Femur (tissue), 1 donor: ENCODE measurements at places on chromosomes 7 and 10.

- DNase-seq: no peak
Observed at GRCh38 chr7:90723233-90723632, 127.1 kb downstream of the CDK14 start.

- peak; percentile 31 for DNase-seq
Observed at GRCh38 chr10:70053841-70054288, 1.2 kb downstream of the MACROH2A2 start.

DNA sequence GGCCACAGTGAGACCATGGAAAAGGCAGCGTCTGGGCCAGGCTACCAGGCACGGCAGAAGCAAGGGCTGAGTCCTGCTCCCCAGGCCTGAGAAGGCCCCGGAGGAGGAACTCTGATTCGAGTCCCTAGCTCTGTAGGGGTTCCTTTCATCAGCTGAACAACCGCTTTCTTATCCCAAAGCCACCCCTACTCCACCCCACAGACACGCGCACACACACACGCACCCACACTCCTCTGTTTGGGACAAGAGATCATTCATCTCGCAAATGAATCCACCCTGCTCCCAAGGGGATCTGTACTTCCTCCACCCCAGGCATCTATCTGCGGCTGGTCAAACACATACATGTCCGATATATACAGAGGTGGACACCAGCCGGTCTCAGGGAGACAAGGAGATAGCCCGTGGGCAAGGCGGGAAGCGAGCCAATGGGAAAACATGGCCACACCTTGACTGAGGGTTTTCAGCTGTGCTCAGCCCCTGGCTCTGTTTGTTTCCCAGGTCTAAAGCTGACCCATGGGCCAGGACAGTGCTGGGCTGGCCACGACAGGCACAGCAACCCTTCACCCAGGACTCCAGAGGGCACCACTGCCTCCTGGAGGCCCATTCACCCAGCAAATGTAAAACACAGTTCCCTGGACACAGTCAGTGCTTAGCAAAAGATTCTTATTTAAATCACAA lies 7.3 kb downstream of the ZCCHC24 start:
- peak; percentile 13 for DNase-seq

GRCh38 chr7:146956853-146957252 lies 840.3 kb downstream of the CNTNAP2 start:
- DNase-seq: no peak

GRCh38 chr10:125155101-125155500 lies 5.3 kb downstream of the CTBP2 start:
- DNase-seq: no peak

DNA sequence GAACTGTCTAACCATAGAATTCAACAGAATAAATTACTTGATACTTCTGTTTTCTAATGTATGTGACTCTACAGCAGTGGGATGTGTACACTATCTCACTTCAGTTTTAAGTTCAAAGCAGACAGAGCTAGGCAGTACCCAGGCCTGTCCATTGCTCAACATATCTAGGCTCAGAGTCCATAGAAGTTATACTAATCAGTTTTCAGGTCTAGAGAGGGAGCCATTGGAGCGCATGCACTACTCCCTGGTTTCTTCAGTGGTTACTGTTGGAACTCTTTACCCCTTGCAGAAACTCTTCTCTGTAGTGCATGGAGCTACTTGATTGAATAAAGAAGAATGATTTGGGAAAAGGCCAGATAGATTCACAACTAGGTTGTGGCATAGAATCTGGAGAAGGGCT lies 4.4 kb downstream of the CD36 start:
- DNase-seq: no peak

- DNase-seq: no peak
Observed at GRCh38 chr7:12929476-12930140, 242.2 kb downstream of the ARL4A start.

- peak; percentile 83 for DNase-seq
Observed at GRCh38 chr7:85185424-85186082, 1.3 kb downstream of the SEMA3D start.

DNA sequence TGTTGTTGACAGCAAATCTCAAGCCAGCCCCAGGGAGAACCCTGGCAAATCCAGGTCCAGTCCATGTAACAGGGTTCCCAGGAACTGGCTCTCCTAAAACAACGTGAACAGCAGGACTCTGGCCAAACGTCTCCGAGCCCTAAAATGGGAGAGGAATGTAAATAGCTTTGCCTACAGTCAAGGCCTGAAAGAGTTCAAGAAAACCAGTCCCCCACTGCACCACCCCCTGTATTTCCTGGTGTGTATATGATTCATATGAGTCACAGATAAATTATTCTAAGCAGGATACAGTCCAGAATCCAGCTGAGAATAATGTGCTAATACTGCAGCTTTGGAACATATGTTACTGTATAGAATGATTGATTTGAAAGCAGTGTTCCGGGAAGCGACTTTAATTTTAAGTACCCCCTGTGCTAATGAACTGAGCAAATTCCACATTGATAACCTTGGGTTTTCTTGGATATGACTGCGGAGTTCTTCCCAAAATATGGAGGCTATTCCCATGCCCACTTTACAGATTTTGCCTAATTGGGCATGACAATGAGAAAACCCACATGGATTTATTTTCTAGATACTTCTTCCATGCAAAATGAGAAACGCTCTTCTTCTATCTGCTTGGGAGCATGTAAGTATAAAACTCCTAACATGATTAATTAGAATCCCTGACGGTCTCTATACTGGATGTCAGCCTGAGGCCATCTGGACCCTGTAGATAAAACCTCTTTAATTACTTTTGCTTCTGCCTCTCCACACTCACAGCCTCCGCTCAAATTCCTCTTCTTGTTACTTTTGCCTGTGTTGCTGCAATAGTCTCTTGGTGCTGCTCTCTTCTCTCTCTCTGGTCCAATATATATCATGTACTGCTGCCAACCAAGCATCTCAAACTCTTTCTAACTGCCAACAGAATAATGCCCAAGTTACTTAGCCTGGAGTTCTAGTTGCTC lies 50.2 kb downstream of the LAMB4 start:
- peak; percentile 70 for DNase-seq

GRCh38 chr7:130493275-130493873 lies 1.5 kb downstream of the MEST start:
- no peak for DNase-seq

DNA sequence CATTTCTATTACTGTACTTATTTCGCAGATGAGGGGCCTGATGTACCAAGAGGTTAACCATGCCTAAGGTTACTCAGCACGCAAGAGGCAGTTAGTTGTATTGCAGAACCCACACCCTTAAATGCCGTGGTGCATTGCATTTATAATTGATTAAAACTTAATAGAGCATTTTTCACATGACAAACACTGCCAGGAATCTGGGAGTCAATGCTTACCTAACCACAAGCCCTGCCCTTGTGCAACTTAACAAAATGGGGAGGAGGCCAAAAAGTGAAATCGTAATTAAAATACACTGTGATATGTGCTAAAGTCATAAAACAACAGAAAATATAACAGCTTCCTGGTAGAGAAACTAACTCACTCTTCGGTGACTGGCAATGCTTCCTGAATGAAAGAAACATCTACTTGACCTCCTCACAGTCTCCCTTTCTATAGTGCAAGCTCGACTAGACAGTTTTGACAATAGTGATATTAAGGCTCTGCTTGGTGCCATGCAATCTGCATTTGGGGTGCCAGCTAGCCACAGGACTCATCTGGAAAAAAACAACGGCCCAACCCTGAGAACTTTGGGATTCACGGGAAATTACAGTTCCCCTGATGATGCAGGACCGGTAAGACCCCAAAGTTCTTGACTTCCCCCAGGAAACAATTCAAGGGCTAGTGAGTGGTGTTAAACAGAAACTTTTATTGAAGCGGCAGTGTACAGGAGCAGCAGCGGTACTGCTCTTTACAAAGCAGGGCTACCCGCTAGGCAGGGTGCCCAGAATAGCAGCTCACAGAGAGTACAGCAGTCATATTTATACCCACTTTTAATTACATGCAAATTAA lies 612.4 kb downstream of the TNS3 start:
- DNase-seq: no peak

DNA sequence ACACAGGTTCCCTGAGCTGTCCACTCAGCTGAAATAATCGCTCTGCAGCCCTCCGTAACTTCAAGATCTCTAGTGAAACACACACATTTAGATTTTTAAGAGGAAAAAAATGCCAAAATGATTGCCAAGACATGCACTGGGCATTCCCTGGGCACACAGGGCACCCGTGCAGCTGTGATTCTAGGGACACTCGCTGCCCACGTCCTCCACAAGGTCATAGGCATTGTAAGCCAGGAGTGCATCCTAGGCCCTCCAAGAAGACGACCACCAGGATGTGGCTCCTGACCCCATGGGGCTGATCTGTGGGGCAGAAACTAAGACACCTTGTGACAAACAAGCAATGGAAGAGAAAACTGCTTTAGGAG lies 563.3 kb downstream of the PTPRN2 start:
- peak; percentile 3 for DNase-seq

- no peak for DNase-seq
Observed at GRCh38 chr7:85815526-85815925, 628.7 kb upstream of the SEMA3D start.

GRCh38 chr7:117872561-117873309 lies 506 bp downstream of the CTTNBP2 start:
- DNase-seq: peak; percentile 34

GRCh38 chr7:110762546-110763225 lies 328.2 kb upstream of the LRRN3 start:
- peak; percentile 20 for DNase-seq

DNA sequence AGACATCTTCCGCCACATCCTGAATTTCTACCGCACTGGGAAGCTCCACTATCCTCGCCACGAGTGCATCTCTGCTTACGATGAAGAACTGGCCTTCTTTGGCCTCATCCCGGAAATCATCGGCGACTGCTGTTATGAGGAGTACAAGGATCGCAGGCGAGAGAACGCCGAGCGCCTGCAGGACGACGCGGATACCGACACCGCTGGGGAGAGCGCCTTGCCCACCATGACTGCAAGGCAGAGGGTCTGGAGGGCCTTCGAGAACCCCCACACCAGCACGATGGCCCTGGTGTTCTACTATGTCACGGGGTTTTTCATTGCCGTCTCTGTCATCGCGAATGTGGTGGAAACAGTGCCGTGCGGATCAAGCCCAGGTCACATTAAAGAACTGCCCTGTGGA lies 1.9 kb downstream of the KCND2 start:
- DNase-seq: no peak

- no peak for DNase-seq
Observed at GRCh38 chr7:99008181-99008631, 129.9 kb downstream of the TRRAP start.

DNA sequence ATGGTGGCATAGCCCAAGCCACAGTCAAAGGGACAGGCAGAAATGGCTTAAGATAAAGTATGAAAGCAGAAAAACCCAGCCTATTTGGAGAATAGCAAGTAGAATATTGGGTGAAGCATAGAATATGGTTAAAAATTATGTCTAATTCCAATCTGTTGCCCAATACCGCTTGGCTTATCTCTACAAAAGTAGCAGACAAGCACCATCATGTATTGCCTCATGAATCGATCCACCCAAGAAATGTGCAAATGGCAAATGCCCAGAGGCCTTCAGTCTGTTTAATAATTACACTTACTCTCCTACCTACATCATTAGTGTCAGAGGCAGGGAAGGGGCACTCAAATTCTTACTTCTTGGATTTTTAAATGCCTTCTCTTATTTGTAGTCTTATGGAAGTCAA lies 130.9 kb upstream of the ADAM12 start:
- DNase-seq: no peak

GRCh38 chr7:132779164-132779563 lies 202.9 kb upstream of the PLXNA4 start:
- no peak for DNase-seq

DNA sequence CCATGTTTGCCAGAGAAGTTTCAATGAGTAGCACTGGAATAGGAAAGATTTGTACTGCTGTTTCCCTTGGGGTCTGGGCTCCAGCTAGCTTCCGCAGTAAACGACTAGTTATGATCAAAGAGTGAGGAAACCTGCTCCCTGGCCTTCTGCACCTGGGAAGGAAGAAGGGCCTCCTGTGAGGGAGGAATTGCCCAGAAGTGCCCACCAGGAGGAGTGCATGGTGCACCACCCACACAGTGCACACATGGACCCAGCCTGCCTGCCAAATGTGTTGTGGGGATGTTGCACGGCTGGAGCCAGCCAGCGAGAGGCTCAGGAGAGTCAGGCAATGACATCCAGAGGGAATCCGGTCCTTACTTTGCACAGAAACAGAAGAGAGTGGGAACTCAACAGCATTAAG lies 27.0 kb upstream of the FAM107B start:
- peak; percentile 35 for DNase-seq

- DNase-seq: no peak
Observed at GRCh38 chr7:90621125-90621746, 25.1 kb downstream of the CDK14 start.

GRCh38 chr10:63671317-63671937 lies 150.2 kb downstream of the REEP3 start:
- DNase-seq: peak; percentile 18

DNA sequence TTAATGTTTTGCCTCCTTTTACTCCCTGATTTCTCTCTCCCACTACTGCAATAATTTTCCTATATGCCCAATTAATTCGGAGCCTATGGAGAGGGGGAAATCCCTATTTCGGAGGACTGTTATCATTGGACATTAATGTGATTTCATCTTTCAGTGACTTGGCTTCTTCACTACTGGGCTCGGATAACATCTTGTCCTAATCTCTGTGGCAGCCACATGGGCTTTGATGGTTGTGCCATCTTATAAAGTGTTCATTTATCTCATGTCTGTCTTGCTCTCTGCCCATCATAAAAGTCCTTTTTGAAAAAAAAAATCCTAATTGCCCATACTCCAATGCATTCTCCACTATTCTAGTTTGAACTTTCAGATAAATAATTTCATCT lies 15.5 kb upstream of the FAM3C start:
- DNase-seq: no peak

- DNase-seq: no peak
Observed at GRCh38 chr7:106797937-106798336, 67.1 kb upstream of the PIK3CG start.

GRCh38 chr10:117674201-117674600 lies 131.7 kb downstream of the EMX2 start:
- DNase-seq: no peak

- DNase-seq: no peak
Observed at GRCh38 chr7:95925971-95926370, 153.6 kb downstream of the DYNC1I1 start.

DNA sequence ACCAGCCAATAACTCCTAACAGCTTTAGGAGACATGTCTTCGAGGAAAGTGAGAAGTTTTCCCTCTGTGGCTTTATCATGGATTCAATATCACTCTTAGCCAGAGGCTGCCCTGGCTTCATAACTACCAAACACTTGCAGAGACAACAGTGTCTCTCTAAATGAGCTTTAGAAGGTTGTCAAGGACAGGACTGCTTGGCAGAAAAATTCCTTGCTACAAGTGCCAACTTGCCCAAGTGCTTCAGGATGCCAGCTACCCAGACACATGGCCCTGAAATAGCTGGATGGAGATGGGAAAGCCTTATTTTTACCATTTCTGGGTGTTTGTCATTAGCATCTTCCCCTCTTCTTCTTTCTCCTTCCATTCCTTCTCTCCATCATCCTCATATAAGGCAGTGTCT lies 137.1 kb upstream of the MDFIC start:
- no peak for DNase-seq
